ENCODE measurements at places on chromosomes 16 and 17.

- DNase-seq, result no peak
These were observed 26.3 kb downstream of the MRTFB start for GRCh38 chr16:14097182-14097959.

GRCh38 chr16:86229866-86230656 is 280.3 kb upstream of the FOXF1 start:
- DNase-seq, result no peak

DNA sequence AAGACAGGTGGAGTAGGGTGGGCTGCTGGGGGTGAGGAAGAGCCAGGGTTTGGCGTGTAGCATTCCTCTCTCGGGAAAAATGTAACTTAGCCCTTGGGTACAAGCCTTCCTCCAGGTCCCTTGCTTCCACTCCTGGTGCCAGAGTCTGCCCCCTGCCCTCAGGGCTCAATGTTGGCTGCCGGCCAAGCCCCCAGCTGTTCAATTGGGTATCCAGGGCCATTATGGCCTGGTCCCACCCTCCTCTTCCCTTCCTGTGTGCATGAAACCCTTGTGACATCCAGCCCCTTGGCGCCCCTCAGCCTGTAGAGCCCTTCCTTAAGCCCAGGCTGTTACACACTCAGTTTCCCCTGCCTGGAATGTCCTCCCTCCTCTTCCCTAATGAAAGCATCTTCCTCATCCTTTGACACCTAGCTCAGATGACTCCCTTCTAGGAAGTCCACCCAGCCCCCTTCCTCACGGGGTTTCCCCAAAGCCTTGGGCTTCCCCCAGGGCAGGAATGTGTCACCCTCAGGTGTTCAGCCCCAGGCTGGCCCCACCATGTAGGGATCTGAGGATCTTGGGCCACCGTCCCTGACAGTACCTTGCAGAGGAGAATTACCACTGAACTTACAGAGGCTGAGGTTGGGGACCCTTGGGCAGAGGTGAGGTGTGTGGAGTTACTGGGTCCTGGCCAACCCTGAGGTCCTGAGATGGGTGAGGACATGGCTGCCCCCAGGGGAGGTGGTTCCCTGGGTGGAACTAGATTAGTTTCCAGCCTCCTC is 30.0 kb downstream of the B9D1 start:
- no peak for DNase-seq

DNA sequence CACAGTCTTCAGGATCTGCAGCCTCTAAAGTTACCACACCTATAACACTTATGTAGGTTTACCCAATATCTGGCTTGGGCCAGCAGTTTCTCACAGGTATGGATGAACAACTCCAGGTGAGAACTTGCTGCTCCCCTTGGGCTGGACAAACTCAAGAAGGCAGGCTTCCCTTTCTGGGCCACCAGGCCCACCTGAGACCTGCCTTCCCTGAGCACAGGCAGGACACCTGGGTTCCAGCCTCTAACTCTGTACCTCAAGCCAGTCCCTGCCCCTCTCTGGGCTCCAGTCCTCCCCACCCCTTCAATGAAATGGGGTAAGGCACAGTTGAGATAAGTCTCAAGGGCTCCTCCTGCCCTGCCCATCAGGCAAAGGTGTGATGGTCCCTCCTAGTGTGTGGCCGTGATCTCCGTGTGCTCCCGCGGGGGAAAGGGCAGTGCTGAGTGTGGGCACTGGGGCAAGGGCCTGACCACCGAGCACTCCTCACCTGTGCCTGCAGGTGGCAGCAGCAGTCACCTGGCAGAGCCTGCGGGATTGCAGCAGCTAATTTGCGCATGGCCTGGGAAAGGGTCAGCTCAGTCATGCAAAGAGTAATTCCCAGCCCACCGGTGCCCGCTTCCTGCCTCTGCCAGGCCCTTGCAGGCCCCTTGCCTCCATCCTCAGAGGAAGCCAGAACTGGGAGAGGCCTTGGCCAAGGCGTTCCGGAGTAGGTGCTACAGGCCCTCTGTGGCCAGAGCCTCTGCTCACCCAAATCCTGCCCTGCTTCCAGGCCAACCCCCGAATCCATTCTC is 28.2 kb upstream of the ADGRG1 start:
- no peak for DNase-seq

DNA sequence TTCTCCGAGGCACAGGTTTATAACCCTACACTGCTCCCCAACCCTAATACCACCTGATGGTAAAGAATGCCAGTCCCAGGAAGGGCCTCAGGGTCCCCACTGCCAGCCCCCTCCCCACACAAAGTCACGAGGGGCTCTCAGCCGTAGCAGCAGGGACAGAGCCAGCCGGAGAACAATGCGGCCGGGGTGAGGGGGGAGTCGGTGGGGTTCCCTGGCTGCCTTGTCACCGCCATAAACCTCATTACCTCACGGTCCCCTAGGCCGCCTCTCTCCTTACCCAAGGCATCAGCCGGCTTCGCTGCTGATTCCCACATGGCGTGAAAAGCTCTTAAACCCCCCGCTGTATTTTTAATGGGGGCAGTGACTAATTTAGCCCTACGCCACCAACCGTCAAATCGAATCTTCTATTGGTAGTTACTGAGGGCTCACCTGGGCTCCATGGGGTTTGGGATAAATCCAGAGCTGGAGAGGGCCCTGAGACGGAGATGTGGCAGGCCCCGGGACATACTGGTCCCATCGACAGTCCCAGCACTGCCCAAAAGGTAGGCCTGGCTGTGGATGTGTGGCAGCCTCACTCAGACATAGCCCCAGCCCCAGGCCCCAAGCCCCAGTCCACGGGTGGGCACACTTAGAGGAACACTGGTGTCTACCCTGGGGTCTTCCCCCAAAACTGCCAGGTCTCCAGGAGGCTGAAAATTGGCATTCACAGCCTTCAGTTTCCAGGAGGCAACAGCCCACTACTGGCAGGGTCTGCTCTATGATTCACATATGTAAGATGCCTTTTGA is 115.3 kb downstream of the C16orf78 start:
- DNase-seq, result no peak

DNA sequence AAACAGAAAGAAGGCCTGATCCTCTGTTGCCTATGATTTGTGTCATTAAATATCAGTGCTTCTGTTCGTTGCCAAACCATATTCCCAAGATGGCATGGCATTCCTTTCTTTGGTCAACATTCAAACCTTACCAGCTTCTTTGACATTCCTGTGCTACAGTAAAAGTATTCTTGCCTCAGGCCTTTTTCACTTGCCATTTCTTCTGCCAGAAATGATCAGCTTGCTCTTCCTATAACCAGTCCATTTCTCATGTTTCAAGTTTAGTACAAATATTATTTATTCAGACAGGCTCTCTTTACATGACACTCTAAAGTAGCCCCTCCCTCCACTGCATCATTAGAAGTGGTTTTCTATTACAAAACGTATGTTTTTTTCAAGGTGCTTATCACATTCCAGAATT is 278.3 kb downstream of the KCNJ2 start:
- DNase-seq, result no peak

GRCh38 chr16:80372341-80372740 is 168.5 kb upstream of the DYNLRB2 start:
- DNase-seq, result no peak

- no peak for DNase-seq
These were observed 40.4 kb downstream of the TMEM11 start for GRCh38 chr17:21173543-21173942.

- no peak for DNase-seq
These were observed 151.5 kb upstream of the GOT2 start for GRCh38 chr16:58885528-58886170.

DNA sequence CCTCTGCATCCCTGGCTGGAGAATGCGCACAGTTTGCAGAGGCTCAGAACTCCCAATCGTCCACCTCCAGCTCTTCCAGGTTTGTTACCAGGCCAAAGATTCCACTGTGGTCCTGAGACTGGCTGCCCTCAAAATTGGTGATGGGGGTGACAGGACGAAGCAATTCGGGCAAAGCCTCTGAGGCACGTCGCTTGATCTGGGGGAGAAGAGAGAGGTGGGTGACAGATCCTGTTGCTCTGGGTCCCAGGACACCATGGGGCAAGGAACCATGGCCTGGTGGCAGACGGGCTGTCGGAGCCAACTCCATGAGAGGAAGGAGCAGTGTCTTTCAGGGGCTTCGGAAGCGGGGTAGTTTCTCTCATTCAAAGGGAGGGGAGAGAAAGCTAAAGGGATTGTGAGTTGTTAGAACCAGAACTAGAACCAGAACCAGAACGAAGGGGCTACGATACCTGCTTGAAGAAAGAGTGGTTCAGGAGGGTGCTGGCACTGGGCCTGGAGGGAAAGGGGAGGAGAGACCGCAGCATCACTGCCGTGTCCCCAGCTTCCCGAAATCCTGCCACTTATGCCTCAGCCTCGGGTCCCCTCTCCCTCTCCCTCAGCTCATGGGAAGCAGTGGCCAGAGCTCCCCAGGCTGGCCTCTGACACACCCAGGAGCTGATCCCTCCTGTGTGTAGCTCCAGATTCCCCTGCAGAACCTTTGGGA is 3.8 kb upstream of the LIMD2 start:
- no peak for DNase-seq

DNA sequence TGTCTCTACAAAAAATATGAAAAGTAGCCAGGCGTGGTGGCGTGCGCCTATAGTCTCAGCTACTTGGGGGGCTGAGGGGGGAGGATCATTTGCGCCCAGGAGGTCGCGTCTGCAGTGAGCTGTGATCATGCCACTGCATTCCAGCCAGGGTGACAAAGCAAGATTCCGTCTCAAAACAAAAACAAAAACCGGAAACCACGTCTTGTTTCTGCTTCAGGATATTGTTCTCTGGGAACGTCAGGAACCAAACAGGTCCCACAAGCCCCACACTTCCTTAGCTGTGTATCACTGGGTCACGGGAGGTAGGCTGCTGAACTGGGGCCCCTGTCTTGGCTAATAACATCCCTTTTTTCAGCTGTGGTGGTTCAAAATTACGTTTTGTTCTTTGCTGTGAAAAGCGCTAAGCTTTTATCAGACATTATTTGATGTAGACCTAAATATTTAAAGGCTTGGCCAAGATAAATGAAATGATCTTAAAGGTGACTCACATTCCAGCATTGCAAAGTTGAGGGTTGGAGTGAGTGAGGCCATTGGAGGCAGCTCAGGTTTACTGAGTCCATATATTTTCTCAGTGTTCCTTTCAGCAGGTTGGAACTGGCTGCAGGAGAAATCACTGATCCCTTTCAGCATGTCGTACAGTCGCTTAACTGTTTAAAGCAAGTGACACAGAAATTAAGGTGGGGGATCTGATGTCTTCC is 16.4 kb upstream of the SEC14L1 start:
- DNase-seq, result no peak

- DNase-seq, result no peak
These were observed 45.1 kb downstream of the CMTM4 start for GRCh38 chr16:66651474-66651765.

GRCh38 chr16:22151246-22151998 is 10.9 kb upstream of the SDR42E2 start:
- no peak for DNase-seq

DNA sequence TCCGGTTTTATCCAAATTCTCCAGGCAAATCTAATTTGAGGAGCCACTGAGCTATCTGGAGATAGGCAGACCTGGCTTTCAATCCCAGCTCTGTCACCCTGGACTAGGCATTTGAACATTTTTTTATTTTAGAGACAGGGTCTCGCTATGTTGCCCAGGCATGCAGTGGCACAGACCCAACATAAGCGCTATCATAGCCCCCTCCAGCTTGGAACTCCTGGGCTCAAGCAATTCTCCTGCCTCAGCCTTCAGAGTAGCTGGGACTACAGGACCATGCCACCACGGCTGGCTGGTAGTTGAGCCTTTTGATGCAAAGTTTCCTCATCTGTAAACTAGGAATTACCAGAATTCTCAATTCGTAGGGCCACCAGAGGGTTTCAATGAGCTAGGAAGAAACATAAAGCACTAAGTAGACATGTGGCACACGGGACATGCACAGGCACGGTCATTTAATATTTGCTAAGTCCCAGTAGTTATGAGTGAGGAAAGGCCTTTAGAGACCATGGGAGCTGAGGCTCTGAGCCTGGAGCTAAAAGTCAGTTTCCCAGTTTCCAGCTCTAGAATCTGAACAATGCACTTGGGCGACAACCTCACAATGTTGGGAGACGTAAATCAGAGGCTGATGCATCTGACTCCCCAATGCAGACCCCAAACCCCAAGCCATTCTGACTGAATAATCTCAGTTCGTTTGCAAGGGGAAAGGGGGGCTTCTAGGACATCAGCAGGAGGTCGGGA is 1.1 kb downstream of the ELOB start:
- DNase-seq, result no peak

- peak; percentile 34 for DNase-seq
These were observed 825 bp downstream of the METTL9 start for GRCh38 chr16:21600031-21600773.

DNA sequence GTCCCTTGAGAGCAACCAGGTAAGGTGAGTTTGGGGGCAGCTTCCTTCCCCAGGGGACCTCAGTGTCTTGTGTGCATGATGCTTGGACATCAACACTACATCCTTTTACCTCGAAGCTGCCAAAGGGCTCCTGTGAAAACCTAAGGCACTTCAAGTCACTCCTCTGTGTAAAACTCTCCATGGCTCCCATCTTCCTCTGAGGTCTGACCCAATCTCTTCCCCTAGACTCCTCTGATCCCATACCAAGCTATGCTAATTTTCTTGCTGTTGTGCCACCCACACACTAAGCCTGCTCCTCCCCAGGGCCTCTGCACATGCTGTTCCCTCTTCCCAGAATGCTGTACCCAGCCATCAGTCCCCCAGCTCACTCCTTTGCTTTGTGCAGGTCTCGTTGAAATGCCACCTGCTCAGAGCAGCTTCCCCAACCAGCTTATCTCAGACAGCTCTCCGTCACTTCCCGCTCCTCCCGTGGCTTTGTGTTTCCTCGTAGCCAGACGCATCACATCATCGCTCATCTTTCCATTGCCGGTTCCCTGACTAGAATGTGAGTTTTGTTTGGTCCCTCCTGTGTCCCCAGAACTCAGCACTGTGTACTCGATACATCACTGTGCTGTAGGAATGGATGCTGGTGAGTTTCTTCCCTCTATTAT is 78.4 kb downstream of the CNGB1 start:
- no peak for DNase-seq

- DNase-seq, result no peak
These were observed 77.1 kb downstream of the PRKCA start for GRCh38 chr17:66379544-66379943.

DNA sequence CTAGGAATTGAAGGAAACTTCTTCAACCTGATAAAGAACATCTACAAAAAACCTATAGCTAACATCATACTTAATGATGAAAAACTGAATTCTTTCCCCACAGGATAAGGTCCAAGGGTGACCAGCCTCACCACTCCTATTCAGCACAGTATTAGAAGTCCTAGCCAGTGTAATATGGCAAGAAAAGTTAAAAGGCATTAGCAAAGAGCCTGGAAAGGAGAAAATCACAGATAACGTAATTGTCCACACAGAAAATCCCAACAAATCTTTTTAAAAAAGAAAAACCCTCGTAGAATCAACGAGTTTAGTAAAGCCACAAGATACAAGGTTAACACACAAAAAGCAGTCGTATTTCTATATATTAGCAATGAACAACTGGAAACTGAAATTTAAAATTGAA is 37.8 kb downstream of the MEAK7 start:
- DNase-seq, result no peak

Measured in naive B cell (primary cell).